GM12892 (cell line): ENCODE measurements at places on chromosomes 7 and 10.

DNA sequence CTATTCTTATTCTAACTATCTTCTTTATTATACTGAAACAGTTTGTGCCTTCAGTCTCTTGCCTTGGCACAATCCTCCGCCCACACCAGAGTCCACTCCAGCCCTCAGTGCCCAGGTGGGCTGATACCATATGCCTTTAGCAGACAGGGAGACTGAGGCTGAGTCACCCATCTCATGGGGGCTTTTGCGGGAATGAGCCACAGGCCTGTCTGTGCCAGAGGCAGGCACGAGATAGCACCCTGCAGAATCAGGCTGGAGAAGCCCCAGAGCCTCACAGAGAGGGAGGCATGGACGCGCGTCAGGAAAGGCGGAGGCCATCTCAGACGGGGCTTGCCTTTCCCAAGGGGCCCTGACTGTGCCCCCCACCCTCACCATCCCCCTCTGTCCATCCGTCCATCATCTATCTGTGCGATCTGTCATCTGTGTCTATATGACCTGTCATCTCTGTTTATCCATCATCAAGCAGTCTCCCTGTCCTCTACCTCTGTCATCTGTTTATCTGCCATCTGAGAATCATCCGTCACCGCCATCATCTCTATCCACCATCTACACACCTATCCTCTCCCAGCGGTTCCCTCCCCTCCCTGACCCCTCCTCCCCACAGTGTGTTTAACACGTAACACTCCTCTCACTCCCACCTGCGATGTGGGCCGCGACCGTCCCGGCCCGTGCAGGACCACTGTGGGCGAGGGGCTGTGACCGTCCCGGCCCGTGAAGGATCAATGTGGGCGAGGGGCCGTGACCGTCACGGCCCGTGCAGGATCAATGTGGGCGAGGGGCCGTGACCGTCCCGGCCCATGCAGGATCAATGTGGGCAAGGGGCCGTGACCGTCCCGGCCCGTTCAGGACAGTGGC lies 7.3 kb upstream of the ADAP1 start:
- DNase-seq = no peak

- DNase-seq = no peak
Measured at GRCh38 chr10:122213766-122214165, 57.3 kb upstream of the BTBD16 start.

DNA sequence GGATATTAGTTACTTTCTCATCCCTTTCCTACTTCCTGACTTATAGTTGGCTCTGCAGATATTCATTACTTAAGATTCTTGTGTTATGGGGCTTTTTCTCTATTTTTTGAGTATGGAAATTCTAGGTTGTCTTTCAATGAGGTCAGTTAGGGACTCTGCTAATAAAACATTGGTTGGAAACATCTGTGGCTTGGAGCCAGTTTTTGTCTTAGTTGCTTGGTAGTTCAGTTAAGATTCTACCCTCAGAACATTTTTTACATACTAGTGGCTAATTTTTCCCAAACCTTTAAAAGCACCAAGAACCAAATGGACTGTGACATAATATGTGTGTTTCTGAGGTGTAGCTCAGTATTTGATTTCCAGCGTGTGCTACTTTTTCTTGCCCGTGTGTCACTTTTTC lies 305.6 kb upstream of the FZD1 start:
- no peak for DNase-seq

DNA sequence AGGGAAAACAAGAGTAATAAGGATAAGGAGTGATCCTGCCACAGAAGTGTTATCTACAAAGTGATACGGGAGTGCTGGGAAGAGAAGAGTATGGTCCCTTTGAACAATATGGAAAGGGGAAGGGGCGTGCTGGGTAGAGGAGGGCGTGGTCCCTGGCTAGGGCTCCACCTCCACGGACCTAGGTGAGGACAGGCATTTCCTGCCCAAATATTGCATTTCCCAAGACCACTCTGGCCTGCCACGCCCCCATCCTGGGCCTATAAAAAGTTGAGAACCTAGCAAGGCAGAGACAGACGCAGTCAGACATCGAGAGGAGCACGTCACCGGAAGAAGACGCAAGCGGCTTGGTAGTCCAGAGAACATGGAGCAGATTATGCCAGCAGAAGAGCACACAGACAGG lies 22.8 kb downstream of the VSTM4 start:
- DNase-seq = no peak

- DNase-seq = peak; percentile 36
Measured at GRCh38 chr7:37448011-37448635, 541 bp downstream of the ELMO1 start.

- no peak for DNase-seq
Measured at GRCh38 chr7:31047313-31048146, 4.6 kb upstream of the ADCYAP1R1 start.

GRCh38 chr10:35580423-35580770 lies 24.7 kb upstream of the GJD4 start:
- DNase-seq = no peak

DNA sequence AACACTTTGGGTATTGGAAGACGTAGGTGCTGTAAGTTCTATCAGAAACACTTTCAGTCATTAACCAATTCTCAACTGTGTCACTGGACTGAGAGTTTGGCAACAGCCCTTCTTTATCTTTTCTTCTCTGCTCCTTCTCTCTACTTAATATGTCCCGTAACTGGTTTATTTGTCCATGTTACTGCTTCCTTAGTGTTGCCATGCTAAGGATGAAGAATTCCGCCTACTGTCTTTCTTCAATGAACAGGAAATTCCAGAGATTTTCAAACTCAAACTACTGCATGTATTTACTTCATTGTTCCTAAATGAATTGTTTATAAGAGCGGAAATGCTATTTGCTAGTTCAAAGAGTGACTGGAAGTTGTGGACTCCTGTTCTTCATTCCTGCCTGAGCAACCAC lies 143.7 kb downstream of the TAX1BP1 start:
- no peak for DNase-seq

DNA sequence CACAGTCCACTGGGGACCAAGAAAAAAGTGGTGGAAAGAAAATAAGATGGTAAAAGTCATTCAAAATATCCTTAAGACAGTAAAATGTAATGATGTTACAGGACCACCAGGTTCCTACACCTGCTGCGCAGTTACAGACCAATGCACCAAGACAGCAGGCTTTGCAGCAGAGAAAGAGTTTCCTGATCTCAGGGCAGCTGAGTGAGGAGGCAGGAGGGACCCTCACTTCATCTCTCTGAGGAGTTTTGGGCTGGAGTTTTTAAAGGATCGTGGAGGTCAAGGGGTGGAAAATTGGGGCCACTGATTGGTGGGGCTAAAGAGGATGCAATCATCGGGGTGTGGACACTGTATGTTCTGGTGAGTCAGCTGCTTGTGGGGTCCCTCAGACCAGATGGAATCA lies 100.0 kb downstream of the BMS1 start:
- DNase-seq = no peak

DNA sequence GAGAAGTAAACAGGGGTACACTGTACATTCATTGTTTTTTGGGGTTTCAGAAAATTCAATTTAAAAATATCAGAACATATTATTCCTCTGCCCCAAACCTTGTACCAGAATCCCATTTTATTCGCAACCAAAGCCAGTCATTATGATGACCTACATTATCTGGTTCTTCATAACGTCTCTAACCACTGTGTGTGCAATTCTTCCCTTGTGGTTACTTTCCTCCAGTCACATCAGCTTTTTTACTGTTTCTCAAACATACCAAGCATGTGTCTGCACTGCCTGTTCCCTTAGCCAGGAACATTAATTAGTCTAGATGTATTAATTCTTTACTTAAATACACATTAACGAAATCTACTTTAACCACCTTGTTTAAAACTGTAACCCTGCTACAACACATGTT lies 64.8 kb downstream of the THSD7A start:
- DNase-seq = no peak

DNA sequence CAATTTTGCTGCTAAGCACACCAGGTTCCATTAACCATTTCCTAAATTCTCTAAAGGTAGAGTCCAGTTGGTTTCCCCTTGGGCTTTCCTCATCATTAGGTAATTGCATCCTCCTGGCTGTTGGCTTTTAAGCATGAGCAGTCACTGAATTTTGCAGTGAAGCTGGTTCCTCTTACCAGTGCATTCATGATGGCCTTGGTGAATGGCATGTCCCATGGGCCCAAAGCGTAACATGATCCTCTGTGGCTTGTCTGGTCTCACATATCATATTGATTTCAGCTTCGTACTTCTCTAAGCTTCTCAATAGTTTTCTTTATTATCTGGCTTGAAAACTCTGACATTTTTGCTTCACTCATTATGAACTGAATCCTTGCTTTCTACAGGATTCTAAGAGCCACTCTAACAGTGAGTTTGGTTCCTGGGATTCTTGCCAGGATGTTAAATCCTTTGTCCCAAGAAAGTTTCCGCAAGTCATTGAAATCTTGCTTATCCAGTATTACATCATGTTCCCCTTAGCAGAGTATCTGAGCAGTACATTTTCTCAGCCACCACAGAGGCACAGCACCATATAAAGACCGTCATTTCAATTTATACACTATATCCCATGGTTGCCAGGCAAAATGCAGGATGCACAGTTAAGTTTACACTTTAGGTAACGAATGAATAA lies 134.2 kb downstream of the PTN start:
- DNase-seq = no peak

DNA sequence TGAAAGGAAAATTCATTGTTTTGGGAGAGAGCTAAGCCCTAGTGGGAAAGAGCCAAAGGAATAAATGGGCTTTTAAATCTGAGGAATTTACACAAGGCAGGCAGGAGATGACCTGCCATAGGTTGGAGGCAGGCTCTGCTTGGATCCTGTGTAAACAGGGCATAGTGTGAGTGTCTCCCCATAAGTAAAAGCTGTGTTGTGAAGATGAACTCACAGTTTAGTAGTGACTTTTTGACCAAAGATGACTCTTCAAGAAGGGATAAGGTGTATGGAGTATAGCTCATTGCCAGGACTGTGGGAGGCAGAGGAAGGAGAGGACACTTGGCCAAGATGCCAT lies 63.2 kb downstream of the KAT6B start:
- no peak for DNase-seq

- DNase-seq = no peak
Measured at GRCh38 chr10:110378006-110378405, 73.3 kb upstream of the SMNDC1 start.

DNA sequence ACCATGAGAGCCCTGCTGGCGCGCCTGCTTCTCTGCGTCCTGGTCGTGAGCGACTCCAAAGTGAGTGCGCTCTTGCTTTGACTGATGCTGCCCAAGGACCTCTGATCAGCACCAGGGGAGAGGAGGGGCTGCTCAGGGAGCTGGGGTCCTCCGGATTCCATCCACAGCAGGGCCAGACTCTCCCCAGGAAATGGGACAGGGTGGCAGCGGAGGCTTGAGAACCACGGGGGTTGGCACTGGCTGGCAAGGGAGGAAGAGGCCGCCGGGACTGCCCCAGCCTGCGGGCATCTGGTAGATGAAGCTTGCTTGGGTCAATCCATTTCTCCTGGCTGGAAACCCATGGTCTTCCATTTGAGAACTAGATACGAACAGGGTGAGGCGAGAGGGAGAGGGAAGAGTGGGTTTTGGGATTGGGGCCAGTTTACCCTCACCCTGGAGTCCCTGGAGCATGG lies 647 bp downstream of the PLAU start:
- no peak for DNase-seq

DNA sequence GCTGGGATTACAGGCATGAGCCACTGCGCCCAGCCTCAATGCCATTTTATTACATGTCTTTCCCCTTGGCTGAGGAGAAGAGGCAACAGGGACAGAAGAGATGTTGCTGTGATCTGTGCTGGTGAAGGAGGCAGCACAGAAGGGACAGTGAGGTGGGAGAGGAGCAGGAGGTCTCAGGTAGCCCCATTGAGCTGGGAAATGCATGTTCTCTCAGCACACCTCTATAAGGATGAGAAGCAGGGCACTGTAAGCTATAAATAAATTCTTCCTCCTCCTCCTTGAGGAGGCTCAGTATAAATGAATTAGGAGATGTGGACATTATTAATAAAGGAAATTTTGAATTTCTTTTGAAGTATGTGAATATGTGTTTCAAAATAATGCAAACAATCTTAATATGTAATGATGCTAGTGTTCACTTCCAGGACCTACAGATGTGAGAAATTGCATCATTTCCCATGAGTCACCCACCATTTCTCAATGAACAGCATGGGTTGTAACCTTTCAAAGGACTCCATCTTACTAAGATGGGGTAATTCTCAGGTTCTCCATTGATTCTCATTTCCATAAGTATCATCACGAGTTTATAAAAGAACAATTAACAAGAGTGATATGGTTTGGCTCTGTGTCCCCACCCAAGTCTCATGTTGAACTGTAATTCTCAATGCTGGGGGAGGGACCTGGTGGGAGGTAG lies 88.9 kb upstream of the ODAD2 start:
- no peak for DNase-seq

GRCh38 chr7:51198654-51199053 lies 118.0 kb downstream of the COBL start:
- DNase-seq = no peak

GRCh38 chr10:52216852-52217251 lies 97.2 kb upstream of the DKK1 start:
- no peak for DNase-seq

DNA sequence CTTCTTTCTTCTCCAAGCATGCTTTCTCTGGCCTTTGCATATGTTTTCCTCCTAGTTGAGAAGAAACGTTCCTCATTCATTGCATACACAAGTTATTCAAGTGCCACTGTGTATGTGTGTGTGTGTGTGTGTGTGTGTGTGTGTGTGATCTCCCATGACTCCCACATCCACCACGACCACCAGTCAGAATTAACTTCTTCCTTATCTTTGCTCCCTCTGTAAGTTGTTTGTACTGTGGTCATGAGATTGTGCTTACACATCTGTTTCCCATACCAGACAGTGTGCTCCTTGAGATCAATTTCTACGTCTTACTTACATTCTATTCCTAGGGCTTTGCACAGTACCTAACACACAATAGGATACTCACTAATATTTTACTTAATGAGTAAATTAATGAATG lies 22.4 kb upstream of the FAM13C start:
- DNase-seq = no peak

GRCh38 chr10:108323274-108323798 lies 1158.8 kb upstream of the SORCS1 start:
- no peak for DNase-seq

GRCh38 chr10:68578974-68579373 lies 18.8 kb downstream of the TET1 start:
- DNase-seq = no peak

DNA sequence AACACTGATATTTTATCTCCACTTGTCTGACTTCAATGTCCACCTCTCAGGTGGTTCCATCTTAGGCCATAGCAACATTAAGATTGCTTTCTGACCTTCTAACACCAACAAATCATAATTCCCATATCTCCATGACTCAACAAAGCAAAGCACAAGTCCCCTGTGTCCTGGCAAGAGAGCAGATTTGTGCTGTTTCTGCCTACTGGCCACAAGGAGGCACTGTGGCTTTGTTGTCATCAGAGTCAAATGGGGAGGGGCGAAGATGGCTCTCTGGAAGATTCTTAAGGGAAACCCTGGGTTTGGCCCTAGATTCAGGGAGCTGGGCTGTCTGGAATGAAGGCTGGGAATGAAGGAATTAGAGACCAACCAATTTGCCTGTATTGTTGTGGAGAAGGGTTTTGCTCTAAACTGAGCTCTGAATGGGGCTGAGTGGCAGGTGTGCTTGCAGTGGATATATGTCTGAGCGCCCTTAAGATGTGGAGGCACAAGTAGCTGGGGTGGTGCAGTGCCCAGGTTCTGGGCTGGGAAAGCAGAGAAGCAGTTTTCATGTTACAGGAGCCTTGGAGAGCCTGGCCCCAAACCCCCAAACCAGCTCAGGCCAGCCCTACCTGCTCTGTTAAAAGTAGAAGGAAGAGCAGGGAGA lies 154.8 kb upstream of the PRSS58 start:
- DNase-seq = peak; percentile 19
